ENCODE measurements at places on chromosomes 6 and 20.

DNA sequence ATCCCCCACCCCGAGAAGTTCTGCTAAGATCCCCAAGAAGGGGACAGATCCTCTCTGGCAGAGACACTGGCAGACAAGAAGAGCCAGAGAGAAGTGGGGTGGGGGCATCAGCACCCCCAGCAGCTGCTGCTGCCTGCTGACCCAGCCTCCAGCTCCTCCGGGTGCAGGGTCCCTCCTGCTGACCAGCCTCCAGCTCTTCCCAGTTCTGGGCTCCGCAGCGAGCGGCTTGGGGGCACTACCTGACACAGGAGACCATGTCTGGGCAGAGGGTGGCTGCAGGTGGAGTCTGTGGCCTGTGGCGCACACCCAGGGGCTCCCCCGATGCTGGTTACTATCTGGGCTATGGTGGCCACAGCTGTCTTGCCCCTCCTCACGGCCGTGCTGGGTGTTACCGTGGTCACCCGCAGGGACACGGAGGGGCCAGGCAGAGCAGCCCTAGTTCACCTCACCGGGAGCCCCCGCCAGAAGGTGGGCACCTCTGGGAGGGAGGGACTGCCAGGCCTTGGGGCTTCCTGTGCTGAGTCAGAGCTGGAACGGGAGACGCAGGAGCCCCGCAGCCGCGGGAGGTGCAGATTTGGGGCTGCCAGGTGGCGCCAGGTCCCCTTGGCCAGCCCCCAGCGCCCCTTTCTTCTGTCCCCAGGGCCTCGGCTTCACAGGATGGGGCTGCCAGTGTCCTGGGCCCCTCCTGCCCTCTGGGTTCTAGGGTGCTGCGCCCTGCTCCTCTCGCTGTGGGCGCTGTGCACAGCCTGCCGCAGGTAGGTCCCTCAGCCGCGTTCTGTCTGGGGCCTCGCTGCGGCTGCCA lies 630 bp downstream of the LIME1 start:
- DNase-seq: no peak

DNA sequence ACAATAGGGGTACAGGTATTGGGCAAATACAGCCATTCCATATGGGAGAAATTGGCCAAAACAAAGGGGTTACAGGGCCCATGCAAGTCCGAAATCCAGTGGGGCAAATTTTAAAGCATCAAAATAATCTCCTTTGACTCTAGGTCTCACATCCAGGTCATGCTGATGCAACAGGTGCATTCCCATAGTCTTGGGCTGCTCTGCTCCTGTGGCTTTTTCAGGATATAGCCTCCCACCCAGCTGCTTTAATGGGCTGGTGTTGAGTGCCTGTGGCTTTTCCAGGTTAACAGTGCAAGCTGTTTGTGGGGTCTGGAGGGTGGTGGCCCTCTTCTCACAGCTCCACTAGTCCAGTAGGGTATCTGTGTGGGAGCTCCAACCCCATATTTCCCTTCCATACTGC lies 607.1 kb downstream of the MEI4 start:
- DNase-seq: no peak

DNA sequence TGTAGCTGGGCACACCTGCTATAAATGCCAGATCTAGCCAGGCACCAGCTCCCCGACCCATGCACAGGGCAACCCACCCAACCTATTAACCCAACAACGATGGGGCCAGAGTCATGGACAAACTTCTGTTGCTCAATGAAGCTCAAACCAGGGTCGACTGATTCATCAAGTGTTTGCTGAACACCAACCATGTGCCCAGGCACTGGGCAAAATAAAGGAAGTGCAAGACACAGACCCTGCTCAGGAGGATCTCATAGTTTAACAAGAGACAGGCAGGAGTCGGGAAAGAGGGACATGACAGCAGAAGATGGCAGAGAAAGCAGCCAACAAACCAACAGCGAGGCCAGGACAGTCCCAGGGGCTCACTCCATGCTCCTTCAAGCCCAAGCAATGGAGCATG lies 18.8 kb downstream of the KCNK5 start:
- DNase-seq: no peak

DNA sequence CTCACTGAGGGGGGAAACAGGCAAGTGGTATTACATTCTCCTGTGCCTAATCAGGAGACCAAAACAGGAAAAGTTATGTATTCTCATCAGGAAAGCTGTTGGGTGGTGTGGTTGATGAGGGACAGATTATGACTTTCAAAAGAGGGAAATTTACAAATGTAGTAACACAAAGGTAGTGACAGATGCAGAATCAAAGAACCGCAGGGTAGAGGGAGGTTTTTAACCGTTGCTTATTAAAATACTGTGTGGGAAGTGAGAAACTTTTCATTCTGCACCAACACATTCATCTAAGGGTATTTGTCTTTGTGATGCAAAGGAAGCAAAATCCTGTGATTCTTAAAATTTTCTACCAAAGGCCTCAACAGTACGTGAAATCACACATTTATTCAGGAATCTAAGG lies 288.2 kb upstream of the MAN1A1 start:
- DNase-seq: no peak

- no peak for DNase-seq
These were observed 44.0 kb downstream of the SIRPA start for GRCh38 chr20:1939270-1939595.

DNA sequence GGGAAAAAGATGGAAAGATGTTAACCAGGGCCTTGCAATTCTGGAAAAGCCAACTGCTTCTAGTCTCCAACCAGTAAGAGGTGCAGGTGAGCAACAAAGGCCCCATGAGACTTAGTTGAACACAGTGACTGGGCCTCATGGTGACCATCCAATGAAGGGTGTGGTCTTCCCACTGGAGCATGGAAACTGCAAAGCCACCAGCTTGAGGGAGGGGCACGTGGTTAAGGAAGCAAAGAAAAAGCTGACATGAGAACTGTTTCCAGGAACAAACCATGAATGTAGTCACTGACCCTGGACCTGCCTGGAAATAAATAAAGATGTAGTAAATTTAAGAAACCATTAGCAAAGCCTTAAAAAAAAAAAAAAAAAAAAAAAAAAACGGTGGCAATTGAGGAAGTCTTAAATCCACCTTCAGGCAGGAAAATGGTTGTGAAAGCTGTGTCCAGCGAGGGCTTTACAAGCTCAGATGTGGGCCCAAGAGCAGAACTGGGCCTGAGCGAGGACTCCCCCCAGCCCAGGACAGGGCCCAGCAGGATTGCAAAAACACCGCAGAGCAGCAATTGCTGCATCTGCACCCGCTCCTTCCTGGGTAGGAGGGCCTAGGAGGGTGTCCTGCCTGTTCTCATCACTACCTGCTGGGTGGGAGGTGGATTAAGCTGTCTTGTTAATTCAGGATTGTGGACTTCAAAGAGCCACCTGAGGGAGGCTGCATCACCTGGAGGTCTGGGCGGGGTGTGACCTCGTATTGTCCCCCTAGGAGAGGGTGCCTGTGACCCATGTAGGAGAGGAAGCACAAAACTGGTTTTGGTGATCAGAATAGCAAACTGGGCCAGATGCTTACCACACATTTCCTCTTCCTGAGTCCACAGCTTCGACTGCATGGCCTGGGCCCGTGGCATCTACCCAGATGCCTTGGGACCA lies 10.3 kb downstream of the GFRA4 start:
- DNase-seq: no peak

DNA sequence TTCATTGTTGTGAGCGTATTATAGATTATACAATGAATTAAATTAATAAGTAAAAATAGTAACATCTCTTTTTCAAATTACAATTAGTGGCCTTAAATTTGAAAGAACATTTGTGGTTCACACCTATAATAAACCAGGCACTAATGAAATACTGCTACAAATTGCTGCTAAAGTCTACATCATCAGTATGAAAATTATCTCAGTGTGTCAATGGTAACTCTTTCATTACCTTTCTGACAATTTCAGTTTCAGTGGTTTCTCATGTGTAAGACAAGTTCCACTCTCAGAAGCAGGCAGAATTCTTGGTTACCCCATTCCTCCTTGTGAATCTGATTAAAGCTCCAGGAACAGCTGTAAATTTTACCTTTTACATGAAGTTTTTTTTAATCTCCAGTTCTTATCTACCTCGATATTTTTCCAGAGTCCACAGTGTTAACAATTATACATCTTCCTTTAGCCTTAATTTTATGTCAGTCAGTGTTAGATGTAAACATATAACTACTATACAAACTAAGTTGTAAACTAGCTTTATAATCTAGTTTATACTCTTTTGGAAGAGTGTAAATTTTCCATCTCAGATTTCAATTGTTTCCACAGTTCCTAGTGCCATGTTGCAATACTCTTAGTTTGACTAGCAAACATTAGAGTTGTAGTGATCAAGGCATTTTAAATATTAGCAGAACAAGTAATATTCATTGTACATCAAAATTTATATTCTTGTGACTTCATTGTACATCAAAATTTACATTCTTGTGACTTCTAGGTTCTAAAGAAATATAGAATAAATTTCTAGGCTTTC lies 1038.4 kb downstream of the EPHA7 start:
- DNase-seq: no peak

- peak; percentile 74 for DNase-seq
These were observed 11.9 kb upstream of the CPNE5 start for GRCh38 chr6:36851149-36851614.

DNA sequence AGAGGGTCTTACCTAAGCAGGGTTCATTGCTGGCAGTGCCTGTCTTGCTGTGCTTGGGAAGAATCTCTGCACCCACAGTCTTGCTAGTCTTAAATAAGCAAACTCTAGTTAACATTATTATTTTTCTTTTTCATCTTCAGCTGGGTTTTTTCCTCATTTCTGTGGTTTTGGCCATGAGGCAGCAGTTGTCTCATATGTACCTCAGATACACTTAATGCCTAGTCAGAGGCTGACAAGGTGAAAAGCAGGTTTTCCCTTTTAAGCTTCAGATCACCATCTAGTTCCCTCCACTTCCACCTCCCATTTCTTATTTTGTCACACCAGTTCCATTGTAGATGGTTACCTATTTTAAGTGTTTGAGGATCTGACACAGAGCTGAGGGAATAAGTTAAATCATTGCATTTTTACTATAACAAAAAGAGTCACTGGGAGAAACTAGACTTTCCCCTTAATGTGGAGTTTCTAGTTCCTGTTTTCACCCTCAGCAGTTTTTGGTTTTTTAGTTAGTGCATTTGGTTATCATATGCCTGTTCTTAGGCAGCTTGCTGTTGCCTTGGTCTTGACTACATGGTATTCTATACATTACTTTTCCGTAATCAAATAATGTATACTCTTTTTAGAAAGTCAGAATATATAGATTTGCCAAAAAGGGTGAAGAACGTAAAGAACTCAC lies 46.0 kb downstream of the AFDN start:
- DNase-seq: no peak

DNA sequence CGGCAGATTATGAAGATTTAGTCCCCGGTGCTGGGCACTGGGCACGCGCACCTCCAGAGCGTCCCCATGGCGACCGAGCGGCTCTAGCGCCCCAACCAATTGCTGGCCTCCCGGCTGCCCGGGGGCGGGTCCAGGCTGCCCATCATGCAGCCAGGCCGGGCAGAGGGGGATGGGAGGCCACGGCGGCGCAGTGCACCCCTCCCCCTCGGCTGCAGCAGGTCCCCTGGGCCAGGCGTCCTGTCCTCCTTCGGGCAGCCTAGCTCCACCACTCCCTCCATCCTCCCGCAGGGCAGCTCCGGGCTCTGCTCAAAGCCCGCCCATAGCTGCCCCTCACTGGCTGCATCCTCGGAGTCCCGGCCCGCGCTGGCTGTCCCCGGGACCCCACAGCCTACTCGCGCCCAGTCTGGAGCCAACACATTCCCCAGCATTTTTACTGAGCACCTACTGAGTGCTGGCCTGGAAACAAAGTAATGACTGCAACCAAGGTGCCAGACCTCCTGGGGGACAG lies 99.4 kb downstream of the ASXL1 start:
- DNase-seq: peak; percentile 84

GRCh38 chr6:139262519-139263300 lies 29.1 kb downstream of the TXLNB start:
- DNase-seq: no peak

- peak; percentile 2 for DNase-seq
These were observed 244.1 kb upstream of the TBX18 start for GRCh38 chr6:85008296-85009009.

DNA sequence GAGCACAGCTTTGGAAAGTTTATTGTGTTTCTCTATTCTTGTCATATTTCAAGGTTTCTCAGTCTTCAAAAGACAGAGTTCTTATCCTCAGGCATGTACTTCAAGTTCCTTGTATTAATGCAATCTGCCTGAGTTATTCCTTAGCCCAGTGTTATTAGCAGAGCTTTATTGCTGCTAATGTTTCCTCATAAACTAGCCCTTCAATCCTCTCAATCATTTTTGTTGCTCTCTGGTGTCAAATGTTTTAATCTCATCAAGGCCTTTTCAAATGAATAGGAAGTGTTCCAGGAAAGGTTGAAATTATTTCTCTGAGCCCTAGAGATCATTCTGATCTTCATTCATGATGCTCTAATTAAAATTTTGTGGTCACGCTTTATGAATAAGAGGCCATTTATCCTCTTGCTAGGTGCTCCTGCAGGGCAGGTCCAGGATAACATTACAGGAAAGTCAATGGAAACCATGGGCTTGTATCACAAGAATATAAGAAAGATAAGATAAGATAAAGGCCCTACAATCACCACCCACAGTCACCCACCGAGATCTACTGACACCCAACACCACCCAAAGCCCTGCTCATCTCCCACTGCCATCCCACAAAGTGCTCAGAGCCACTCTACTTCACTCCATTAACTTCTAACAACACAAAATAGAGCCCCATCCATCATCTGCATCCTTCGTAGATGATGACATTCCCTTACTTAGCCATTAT lies 125.9 kb downstream of the COL9A1 start:
- no peak for DNase-seq

DNA sequence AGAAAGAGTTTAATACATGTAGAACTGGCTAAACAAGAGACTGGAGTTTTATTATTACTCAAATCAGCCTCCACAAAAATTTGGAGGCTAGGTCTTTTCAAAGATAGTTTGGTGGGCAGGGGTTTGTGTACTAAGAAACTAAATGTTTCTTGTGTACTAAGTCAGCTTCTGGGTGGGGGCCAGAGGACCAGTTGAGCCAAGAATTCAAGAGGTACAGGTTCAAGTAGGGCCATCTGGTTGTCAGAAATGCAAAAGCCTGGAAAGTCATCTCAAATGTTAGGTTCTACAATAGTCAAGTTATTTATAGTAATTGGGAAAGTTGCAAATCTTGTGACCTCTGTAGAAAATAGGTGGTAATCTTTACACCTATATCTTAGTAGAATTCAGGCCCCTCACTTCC lies 51.7 kb downstream of the CEP43 start:
- DNase-seq: no peak

DNA sequence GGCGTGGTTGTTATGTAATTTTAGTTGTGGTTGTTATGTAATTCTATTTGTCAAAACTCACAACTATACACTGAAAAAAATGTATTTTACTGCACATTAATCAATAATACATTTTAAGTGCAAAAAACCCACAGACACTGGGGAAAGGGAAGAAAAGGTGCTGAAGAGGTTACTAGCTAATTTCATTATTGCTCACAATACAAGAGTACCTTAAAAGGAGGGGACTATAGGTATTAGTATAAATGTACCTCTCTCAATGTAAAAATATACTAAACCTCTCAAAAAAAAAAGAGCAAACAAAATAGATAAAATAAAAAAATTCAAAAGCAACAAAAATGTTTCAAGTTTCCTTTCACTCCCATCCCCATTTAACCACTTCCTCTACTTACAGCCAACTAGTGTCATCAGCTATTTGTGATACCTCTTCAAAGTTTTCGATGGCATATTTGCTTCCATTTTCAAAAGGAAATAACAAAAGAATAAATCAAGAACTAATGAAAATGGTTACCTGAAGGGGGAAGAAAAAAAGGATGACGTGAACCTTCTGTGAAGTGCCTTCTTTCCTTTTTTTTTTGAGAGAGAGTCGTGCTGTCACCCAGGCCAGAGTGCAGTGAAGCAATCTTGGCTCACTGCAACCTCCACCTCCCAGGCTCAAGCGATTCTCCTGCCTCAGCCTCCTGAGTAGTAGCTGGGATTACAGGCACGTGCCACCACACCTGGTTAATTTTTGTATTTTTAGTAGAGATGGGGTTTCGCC lies 30.2 kb downstream of the RANBP9 start:
- DNase-seq: no peak

All from mesenchymal stem cell (in vitro differentiated cells and primary cell).